Stimulated activated CD8-positive, alpha-beta memory T cell treated with anti-CD3 and anti-CD28 coated beads, Interleukin-2, amount 100 ng/mL, for 48 hours (primary cell): ENCODE measurements at places on chromosomes 7 and 10.

DNA sequence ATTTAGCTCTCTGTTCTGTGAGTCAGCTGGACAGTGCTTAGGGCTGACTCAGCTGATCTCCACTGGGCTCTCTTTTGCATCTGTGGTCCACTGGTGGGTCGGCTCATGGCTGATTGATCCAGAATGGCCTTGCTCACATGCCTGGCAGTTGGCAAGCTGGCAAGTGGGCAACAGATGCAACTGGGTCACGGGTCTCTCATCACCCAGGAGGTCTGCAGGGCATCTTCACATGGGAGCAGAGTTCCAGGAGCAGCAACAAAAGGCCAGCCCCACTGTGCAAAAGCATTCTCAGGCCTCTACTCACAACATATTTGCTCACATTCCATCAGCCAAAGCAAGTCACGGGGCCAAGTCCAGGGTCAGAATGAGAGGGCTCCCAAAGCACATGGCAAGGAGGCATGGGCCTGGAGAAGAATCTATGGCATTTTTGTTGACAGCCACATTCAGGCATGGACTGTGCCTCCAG, 98.8 kb downstream of the OAT start:
- DNase-seq: no peak

DNA sequence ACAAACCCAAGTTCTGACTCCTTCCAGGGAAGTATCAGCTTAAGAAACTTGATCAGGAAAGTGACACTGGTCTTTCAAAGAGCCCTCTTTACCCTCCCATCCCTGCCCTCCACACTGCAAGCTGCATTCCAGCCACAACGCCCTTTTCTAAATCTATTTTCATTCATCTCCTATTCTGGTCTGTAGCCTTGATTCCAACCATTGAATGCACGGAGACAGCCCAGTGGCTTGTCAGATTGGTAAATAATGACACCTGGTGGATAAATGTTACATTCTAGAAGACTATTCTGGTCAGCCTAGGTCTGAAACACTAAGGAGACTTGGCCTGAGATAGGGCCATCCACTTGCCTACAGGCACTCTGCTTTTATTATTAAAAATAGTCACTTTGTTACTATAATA, 20.9 kb downstream of the MORN4 start:
- DNase-seq: no peak

DNA sequence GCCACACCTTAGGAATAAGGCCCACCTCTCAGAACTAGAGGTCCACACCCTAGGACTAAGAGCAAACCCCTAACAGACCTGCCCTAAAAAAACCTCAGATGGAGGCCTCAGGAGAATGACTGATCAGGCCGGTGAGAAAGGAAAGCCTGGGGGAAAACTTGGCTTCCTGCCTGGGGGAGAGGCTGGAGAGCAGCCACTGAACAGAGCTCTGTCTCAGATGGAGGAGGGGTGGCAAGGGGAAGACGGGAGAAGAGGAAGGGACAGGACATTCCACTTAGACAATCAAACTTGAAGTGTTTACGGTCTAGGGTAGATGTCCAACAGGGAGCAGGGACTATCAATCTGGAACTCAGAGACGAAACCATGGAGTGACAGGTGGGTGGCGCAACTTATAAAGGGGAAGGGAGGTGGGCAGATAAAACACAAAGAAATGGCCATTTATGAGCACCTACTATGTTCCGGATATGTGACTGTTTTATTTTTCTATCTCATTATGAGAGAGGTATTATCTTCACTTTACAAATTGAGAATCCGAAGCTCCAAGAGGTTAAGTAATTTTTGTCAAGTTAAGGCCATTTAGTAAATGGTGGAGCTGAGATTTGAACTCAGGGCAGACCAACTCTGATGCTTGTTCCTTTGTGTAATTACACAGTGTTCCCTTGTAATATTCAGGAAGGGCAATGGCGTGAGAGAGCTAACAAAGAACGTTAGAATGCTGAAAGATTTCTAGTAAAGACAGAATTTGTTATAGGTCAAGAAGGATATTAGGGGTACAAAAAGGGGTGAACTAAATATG, 82.6 kb downstream of the DNMBP start:
- DNase-seq: no peak

GRCh38 chr7:143015926-143016490, 10.9 kb downstream of the OR9A2 start:
- DNase-seq: no peak

DNA sequence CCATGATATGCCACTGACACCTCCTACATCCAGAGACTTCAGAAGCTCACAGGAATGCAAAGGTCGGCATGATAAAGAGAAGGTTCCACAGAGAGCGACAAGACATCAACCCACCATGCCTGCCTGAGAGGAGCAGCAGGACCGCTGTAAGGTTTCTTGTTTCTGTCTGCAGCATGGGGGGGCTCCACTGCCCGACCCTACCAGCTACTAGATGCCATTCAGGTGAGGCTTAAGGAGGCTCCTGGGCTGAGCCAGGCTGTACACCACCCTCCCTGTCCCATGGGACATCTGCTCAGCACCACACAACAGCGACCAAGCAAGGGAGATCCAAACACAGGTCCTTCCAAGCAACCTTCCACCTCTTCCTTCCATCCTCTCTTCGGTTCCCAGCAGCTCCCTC, 234.6 kb downstream of the TNS3 start:
- no peak for DNase-seq

GRCh38 chr10:110636932-110637557, 7.1 kb upstream of the RBM20 start:
- no peak for DNase-seq

DNA sequence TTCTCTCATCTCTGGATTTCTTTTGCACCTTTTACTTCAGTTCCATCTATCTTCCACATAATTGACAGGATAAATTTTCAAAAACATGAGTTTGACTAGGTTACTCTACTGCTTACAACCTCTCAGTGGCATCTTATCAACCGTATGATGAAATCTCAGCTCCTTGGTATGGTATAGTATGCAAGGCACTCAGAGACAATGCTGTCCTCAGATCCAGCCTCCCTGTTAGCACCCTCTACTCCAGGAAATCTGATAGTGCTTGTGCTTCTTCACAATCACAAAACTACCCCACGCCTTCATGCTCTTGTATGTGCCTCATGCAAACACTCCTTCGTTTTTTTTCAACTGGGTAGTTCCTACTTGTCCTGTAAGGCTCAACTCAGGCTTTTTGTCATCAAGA, 330.7 kb downstream of the GPR158 start:
- DNase-seq: no peak

- DNase-seq: no peak
Observed at GRCh38 chr7:128887169-128888038, 23.1 kb downstream of the KCP start.
